Vagina (tissue), 2 donors: ENCODE measurements at places on chromosomes 2 and 18. TPM values are rescaled to one million over a fixed set of nuclear protein-coding genes. Genes with fewer than 3 reads are reported as not detected.

Gene UGT1A8
- total RNA-seq: not detected

Gene UGT1A5
- 1.2 TPM for total RNA-seq

Gene TUBA3E
- not detected for total RNA-seq

Gene CPO
- not detected for total RNA-seq

Gene C2orf72
- 0.25 TPM for total RNA-seq

DNA sequence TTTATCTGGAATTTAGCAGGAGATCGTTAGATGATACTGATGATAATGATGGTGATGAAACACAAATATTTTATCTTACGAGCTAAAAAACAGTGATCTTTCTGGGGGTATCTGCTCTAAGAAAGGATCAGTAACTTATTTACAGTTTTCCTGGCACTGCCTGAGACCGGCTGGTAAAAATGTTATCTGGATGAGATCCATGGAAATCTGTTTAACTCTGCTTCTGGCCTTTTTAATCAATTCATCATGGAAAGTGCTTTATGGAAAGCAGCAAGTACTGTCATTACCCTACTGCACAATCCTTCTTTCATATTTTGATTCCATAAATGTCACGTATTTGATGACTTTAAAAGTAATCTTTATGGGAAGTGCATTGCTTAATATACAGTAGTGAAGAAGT is 612.7 kb upstream of the GCFC2 start:
- H3K4me3 ChIP-seq: no peak overlapping the region
- H3K27ac ChIP-seq: no peak overlapping the region
- no peak for DNase-seq
- no peaks in the 10 kb centered on the region for H3K36me3 ChIP-seq

- no peak for DNase-seq
- peaks cover 5% of the 10 kb centered on the region for H3K4me1 ChIP-seq
- no peaks in the 10 kb centered on the region for H3K36me3 ChIP-seq
- H3K27ac ChIP-seq: no peak overlapping the region
Measured at GRCh38 chr18:26386002-26386401, 159.8 kb downstream of the TAF4B start.

DNA sequence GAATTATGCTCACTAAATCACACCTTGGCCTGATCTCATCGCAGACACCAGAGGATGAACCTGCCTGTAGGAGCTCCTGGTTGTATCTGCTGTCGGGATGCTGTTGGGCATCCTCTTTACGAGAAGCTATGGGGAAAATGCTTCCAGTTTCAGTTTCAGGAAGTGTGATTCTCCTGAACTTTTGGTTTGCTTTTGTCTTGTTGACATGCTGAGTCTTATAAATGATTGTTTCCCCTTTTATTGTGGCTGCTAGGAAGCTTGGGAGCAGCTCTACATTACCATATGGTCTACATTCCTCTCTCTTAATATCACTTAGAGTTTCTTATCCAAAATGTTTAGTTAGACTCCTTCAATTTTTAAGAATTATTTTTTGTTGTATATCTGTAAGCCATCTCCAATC is 227.5 kb downstream of the MTX2 start:
- no peak overlapping the region for H3K4me3 ChIP-seq
- H3K4me1 ChIP-seq: peaks cover 54% of the 10 kb centered on the region
- no peaks in the 10 kb centered on the region for H3K27me3 ChIP-seq
- no peak for DNase-seq
- no peak overlapping the region for H3K27ac ChIP-seq

- no peaks in the 10 kb centered on the region for H3K36me3 ChIP-seq
- H3K27me3 ChIP-seq: no peaks in the 10 kb centered on the region
- H3K4me3 ChIP-seq: no peak overlapping the region
- peaks cover 6% of the 10 kb centered on the region for H3K4me1 ChIP-seq
- DNase-seq: no peak
Measured at GRCh38 chr18:80105369-80106167, 3.5 kb upstream of the ADNP2 start.

DNA sequence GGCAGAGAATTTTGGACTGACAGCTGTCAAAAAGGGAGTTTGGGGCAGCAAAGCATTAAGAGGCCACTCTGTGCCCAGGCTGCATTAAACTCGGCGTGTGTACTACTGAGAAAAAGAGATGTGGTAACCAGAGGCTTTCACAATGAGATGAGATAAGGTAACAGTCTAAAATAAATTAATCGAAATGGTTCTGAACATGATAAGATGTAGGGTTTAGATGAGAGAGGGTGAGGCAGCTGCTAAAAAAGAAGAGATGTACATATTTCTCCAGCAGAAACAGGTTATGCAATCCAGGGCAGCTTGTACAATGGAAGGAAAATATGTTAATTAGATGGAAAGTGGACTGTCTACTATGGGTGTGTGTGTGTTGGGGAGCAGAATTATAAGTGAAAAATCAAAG is 39.2 kb upstream of the ACTR3 start:
- H3K36me3 ChIP-seq: no peaks in the 10 kb centered on the region
- no peak for DNase-seq
- no peaks in the 10 kb centered on the region for H3K4me1 ChIP-seq
- H3K4me3 ChIP-seq: no peak overlapping the region
- no peak overlapping the region for H3K27ac ChIP-seq

GRCh38 chr2:98726205-98726604 is 4.7 kb downstream of the MGAT4A start:
- DNase-seq: no peak
- H3K27ac ChIP-seq: no peak overlapping the region
- no peak overlapping the region for H3K4me3 ChIP-seq
- no peaks in the 10 kb centered on the region for H3K4me1 ChIP-seq
- no peaks in the 10 kb centered on the region for H3K27me3 ChIP-seq

GRCh38 chr2:30653847-30654246 is 153.4 kb downstream of the CAPN13 start:
- H3K4me3 ChIP-seq: no peak overlapping the region
- no peaks in the 10 kb centered on the region for H3K36me3 ChIP-seq
- DNase-seq: no peak
- no peaks in the 10 kb centered on the region for H3K4me1 ChIP-seq
